CD4-positive, CD25-positive, alpha-beta regulatory T cell (primary cell): ENCODE measurements at places on chromosomes 4 and X. TPM values are rescaled to one million over a fixed set of nuclear protein-coding genes. Genes with fewer than 3 reads are reported as not detected.

The BEX2 gene
- total RNA-seq: 25.7 TPM

GRCh38 chrX:71895607-71896006 lies 15.0 kb upstream of the NHSL2 start:
- H3K27ac ChIP-seq: no peak overlapping the region
- H3K4me1 ChIP-seq: no peaks in the 10 kb centered on the region
- H3K4me3 ChIP-seq: no peak overlapping the region

- no peaks in the 10 kb centered on the region for H3K4me1 ChIP-seq
- no peaks in the 10 kb centered on the region for H3K27me3 ChIP-seq
- peaks cover 19% of the 10 kb centered on the region for H3K36me3 ChIP-seq
- H3K27ac ChIP-seq: no peak overlapping the region
Observed at GRCh38 chrX:124028182-124028581, 66.7 kb downstream of the STAG2 start.

The MAGEA8 gene
- total RNA-seq: not detected

DNA sequence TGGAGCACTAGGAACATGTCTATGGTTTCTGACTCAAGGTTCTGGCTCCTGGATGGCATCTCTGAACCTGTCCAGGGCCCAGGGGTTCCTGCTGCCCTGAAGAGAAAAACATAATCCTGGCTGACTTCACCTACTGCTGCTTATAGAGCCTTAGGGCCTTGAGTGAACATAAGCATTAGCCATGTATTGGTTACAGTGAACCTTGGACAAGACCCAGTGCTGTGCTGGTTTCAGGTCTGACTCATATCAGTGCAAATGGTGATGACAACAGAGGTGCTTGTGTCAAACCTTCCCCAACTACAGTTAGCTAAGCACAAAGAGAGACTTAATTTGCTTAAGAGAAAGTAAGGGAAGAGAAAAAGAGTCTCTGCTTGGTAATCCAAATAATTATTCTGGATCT lies 1047.2 kb downstream of the GLUD2 start:
- no peaks in the 10 kb centered on the region for H3K36me3 ChIP-seq
- no peaks in the 10 kb centered on the region for H3K27me3 ChIP-seq
- H3K27ac ChIP-seq: no peak overlapping the region
- no peak for DNase-seq

GRCh38 chr4:149825336-149825735 lies 9.7 kb upstream of the IQCM start:
- DNase-seq: no peak
- no peak overlapping the region for H3K4me3 ChIP-seq
- H3K4me1 ChIP-seq: no peaks in the 10 kb centered on the region

The DOK7 gene
- total RNA-seq: not detected
